H7 (cell line): ENCODE measurements at places on chromosomes 5 and 9. TPM values are rescaled to one million over a fixed set of nuclear protein-coding genes. Genes with fewer than 3 reads are reported as not detected.

The CYFIP2 gene
- 14.3 and 20.5 TPM in 2 replicates for total RNA-seq

The PCDHA2 gene
- total RNA-seq: not detected in 2 replicates

The TMEM167A gene
- total RNA-seq: 76.5 and 104 TPM in 2 replicates

The MPDZ gene
- 22.2 and 30.6 TPM in 2 replicates for total RNA-seq

The RFX3 gene
- 3.7 and 4.3 TPM in 2 replicates for total RNA-seq

The RBM22 gene
- total RNA-seq: 35.2 and 39.6 TPM in 2 replicates

- no peak for DNase-seq
These were observed 184.0 kb downstream of the GOLPH3 start for GRCh38 chr5:31990081-31990650.

DNA sequence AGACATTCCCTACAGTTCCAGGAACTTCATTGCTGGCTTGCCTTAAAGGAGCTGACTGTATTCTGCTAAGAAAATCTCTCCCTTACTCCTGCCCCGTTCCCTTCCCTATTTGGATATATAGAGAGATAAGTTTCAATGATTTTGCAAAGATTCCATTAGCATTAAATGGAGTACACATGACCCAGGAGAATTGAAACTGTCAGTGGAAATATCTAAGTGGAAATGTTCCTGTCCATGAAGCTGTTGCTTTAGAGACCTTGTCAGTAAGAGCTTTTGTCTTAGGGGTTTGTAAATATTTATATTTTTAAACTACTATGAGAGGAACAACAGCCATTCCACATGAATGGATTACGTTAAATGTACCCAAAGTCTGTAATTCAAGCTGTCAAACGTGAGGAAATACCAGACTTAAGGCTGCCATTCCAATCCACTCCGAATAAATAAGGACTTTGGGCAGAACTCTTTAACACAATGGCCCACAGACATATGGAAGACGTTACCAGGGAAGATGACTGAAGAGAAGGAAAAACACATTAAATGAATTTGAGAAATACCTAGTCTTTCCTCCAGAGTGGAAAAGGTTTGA, 387.1 kb upstream of the PAPPA start:
- no peak for DNase-seq

DNA sequence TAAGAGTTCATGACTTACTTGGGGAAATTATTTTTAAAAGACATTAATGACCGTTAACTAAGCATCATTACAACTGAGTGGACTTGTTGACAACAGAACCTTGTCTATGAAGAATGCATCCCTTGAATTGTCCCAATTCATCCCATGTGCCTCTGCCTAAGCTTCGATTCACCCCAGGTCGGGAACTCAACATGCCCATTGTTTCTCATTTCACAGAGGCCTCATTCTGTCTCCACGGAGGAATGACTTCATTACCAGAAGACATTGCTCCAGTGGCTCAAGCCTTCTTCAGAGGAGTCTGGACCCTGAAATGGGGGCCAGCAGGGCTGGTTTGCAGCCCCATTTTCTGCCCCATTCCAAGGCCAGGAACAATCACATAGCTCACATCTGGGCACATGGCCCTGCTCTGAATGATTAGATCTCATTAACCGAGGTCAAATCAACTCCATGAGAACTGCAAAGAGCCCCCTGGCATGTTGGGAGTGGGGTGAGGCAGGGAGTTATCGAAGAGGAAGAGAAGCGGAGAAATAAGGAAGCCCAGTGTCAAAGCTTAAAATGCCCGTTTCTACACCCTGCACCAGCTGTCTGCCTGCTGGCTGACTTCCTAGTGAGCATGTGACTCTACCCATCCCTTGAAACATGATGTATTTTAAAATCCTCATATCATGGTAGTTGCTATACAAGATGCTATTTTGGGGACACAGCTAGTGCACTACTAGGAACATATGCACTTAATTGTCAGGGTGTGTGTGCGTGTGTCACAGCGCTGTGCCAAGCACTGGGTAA, 137.3 kb downstream of the LHFPL2 start:
- no peak for DNase-seq

DNA sequence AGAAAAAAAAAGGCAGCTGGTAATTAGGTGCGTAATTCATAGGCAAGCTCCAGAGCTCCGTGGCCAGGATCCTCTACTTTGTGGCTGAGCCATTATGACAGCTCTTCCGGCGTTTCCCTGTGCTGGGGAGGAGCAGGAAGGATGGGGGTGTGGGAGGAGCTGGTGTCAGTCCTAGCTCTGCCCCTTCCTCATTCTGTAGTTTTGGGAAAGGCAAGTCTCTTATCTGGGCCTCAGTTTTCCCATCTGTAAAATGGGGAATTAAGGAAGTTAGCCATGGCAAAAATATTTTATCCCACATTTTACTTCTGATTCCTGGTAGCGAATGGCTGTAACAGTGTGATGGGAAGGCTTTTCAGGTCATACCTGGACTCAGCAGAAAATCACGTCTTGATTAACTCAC, 81.1 kb downstream of the SEC61B start:
- no peak for DNase-seq

- no peak for DNase-seq
These were observed 3.9 kb downstream of the NIPAL4 start for GRCh38 chr5:157463621-157464518.

DNA sequence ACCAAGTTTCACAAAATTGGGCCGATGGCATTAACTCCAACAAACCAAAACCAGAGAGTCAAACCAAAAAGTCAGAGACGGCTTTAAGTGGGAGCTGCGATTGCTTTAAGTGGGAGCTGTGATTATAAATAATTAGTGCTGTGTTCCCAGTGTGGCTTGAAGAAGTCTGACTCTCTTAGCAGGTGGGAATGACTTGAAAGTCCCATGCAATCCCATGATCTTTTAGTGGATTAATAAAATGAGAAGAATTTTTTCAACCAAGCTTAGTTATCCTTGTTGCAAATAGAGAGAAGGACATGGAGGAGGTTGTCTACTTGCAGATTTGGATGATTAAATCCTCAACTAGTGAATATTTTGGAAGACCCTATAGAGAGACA, 68.5 kb downstream of the MYO10 start:
- DNase-seq: no peak

DNA sequence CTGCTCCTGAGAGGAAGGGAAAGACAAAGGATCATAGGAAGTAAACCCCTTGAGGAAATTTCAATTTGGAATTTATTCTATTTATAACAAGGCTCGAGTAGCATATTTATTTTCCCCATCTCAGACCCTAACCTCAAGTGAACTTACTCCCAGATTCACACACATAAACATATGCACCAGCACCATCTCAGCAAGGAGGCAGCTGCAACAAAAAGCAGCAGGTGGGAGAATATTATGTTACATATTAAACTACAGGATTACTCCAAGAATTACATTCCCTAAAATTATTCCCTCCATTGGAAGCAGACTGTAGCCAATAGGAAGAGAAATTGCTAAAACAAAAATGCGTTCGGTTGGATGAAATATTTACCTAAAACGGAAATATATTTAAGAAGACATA, 108.4 kb upstream of the PRSS3 start:
- DNase-seq: no peak

DNA sequence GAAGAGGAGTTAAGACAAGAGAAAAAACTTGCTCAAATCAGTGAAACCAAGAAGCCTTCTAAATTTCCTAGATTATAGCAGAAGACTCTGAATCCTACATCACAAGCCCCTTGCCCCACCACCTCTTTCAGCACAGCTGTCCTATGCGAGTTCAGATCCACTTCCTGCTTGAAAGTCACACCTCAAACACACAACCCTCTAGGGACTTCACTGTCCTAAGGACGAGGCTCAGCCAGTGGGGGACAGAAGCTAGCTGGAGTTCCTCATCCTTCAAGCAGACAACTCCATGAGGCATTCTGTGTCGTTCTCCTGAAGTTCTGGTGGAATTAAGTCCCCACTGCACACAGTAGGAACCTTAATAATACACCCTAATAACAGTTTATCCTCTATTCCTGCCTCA, 44.3 kb downstream of the NRG2 start:
- DNase-seq: no peak

DNA sequence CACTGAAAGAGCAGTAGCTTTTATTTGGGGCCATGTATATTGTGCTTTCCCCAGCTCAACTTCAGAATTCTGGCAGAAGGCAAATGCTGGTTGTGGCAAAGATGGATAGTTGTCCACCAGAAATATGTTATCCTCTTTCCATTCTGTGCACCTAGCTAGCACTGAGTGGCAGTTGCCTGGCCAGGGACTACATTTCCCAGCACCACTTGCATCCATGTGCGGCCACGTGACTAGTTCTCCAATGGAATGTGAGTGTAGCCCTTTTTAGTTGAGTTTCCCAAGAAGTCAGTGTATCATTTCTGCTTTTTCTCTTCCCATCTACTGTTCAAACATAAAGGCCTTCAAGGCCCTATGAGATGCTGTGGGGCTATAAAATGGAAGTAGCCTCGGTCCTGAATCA, 354.0 kb upstream of the CLINT1 start:
- DNase-seq: peak; percentile 47

DNA sequence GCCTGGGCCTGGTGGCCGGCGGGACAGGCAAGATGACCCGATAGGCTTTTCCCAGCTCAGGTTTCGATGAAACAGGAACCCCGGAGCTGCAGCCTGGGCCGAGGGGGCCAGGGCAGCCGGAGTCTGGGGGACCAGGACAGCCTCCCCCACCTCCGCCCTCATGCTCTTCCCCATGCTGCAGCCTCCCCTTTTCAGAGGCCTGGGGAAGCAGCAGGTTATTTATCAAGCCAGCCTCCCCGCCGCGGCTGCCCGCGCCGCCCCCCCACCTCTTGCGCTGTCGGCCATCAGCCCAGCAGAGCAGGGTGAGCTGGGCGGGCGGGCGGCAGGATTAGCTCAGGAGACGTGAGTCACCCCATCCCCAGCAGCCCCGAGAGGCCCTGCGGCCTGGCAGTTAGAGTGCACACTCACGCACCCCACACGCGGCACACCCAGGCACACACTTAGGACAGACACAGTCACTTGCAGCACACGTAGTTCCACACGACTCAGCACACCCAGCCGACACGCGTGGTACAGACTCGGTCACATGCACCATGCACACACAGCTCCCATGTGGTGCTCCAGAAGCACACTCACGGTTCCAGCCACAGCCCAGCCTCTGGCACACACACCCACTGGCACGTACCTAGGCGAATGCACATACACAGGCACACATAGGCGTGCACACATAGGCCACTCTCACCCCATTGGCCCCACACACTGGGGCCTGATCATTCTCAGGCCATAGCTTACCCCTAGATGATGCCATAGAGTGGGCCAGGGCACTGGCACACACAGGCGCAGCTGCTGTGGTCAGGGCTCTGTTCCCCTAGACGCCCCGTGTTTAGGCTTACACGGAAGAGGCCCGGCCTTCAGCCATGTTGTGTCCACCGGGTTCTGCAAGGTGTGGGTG, 13.0 kb downstream of the CXXC5 start:
- peak; percentile 71 for DNase-seq

- peak; percentile 2 for DNase-seq
These were observed 86.8 kb downstream of the PTPRD start for GRCh38 chr9:10525972-10526371.

DNA sequence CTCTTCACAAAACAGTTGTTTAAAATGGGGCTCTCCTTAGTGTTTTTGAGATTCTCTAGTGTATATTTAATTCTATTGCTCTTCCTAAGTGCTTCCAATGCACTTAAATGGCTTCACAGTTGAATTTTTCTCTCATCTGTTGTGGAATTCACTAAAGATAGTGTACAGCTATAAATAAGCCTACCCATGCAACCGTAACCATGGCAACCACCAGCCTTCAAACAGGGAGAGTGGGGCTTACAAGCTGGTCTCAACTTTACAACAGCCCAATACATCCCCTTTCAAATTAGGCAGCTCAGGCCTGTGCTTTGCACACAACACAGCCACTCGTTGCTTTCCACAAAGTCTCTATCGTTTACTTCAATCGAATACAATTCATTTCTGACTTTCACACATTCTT, 144.0 kb upstream of the PLPPR1 start:
- no peak for DNase-seq

DNA sequence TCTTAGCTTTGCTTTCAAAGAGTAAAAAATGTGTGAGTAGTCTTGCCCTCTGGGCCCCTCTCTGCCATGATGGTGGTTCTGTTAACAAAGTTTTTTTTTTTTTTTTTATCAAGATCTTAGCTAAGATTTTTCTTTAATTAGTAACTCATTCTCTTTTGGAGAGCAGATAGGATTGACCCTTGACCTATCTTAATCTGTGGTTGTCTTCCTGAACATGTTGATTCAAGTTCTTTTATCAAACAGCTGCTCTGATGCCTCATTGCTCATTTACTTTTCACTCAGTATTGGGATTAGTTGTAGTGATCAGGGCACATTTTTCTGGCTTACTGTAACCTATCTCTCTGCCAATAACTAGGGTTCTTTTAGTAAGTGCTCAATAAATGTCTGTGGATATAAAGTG, 106.3 kb downstream of the PCSK5 start:
- no peak for DNase-seq

DNA sequence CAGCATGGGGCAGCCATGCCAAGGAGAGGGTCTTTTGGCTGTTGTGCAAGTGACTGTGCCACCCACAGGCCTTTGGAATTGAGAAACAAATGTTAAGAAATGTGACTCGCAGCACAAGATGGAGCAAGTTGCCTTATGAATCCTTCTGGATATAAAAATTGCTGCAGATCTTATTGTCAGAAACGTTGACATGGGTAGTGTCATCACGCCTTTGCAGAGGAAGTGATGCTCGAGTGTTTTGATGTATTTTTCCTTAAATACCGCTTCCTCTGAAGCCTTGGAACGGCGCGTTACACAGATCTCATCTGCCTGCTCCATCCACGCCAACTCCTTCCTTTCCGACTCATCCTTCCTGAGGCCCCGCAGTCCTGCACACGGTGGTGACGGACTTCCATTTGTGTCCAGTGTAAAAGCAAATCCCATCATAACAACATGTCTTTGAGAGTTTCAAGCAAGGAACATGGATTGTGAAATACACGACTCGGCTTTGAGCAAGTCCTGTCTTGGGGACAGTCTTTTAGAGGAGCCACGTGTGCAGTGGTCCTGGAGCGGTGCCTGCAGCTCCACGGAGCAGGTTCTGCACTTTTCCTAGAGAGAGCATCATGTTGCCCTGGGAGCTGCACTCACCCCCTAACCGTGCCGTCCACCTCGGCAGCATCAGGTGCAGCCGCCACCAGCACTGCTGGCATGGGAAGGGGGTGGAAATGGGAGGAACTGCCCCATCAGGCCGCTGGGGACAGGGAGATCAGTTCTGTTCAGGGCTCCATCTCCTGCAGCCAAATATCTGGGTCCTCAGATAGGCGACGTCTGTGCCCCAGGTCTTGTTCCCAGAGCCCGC, 15.1 kb downstream of the ROPN1L start:
- DNase-seq: peak; percentile 44

- peak; percentile 10 for DNase-seq
These were observed 49.3 kb downstream of the DUSP1 start for GRCh38 chr5:172721455-172722326.

- no peak for DNase-seq
These were observed 284.6 kb downstream of the MRPS30 start for GRCh38 chr5:45093377-45093776.

- no peak for DNase-seq
These were observed 284.2 kb downstream of the NR3C1 start for GRCh38 chr5:143119291-143119769.

DNA sequence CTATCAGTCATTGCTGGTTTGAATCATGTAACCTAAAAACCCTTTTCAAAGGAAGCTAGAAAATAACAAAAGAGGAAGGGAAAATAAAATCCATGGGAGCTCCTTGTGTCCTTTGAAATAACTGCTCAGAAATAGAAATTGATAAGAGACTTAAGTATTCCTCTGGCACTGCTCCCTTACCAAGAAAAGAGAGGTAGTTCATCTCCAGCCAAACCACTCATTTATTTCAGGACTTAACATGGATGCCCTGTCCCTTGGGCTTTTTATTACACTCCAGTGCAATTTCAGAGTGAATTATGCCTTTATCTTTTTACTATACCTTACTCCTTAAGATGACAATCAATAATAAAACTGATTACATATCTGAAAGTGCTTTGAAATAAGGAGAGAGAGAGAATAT, 61.0 kb downstream of the MUSK start:
- no peak for DNase-seq
